ENCODE measurements at places on chromosomes 16 and 17. TPM values are rescaled to one million over a fixed set of nuclear protein-coding genes. Genes with fewer than 3 reads are reported as not detected.

DNA sequence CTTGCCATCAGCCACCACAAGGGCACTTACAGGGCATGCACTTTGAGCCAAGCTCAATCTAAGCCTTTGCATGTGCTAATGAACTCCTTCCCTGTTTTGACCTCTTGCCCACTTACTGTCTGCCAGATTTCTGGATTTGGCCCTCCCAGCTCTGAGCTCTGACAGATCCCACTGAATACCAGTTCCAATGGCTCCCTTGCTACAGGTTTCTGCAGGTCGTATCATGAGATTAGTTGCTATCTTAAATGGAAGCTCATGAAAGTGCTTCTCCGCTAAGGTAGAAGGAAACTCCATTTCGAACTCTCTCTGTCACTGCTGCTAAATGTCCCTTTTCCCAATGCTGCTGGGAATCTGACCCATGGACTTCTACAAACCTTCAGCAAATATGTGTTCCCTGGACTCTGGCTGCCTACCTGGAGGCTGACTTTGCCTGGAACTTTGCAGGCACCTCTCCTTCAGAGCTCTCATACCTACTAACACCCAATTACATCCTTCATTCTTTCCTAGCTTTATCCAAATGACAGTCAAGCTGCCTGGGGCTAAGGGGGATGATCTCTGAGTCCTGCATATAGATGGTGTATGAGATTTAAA, 23.5 kb upstream of the TOB1 start:
- DNase-seq: no peak

GRCh38 chr17:40344421-40345160, 19.9 kb downstream of the GJD3 start:
- peak; percentile 87 for DNase-seq

DNA sequence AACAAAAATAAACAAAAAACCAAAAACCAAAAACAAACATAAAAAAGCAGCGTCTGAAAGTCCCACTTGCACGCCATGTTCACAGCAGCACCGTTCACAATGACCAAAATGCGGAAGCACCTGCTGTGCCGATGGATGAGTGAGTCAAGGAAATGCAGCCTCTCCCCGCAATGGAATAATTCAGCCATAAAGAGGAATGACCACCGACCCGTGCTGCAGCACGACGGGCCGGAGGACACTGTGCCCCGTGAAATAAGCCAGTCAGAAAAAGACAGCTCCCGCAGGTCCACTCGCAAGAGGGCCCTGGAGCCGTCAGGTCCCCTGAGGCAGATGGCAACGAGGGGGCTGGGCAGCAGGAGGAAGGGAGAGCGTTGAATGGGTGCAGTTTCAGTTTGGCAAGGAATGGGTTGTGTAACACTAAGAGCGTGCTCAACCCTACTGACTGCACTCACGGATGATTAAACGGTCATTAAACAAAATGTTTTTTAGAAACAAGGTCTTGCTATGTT, 5.1 kb downstream of the CLCN7 start:
- DNase-seq: no peak

DNA sequence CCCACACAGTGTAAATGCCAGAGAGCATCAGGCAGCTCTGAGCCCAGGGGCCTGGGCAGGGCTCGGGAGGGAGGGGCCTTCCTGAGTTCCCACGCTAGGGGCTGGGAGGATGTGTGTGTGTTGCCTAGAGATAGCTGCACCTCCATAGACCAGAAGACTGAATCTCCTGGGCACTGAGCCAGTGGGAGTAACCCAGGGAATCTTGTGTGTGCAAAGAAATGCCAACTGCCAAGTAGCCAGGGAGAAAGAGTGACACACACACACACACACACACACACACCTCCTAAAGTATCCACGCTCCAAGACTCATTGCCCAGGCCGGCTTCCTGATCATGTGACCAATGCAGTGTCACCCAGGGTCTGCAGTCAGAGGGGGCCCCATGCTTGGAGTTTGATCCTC, 166.2 kb upstream of the RPL38 start:
- DNase-seq: no peak

- DNase-seq: peak; percentile 75
Observed at GRCh38 chr17:78873519-78874340, 29.3 kb downstream of the CEP295NL start.

Gene ARL5C
- total RNA-seq: not detected

- no peak for DNase-seq
Observed at GRCh38 chr16:85259115-85259831, 147.0 kb upstream of the CIBAR2 start.

Gene WSCD1
- not detected for total RNA-seq

DNA sequence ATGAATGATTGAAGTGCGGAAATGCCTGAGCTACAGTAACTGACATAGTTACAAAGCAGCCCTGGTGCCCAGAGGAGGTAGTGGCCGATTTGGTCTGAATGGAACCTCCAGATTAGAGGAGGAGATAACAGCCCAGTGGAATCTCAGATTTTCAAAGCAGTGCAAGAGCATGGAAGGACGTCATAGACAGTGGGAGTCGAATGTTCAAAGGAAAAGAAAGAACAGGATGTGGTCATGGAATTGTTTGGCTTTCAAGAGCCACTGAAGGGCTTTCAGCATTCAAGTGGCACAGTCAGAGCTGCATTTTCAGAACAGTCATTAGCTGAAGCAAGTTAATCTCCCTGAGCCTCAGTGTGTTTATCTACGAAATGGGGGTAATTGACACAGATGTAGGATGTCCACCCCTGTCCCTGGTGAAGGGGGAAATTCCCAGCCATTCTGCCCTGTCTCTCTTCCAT, 104.6 kb upstream of the CACNG3 start:
- peak; percentile 50 for DNase-seq

DNA sequence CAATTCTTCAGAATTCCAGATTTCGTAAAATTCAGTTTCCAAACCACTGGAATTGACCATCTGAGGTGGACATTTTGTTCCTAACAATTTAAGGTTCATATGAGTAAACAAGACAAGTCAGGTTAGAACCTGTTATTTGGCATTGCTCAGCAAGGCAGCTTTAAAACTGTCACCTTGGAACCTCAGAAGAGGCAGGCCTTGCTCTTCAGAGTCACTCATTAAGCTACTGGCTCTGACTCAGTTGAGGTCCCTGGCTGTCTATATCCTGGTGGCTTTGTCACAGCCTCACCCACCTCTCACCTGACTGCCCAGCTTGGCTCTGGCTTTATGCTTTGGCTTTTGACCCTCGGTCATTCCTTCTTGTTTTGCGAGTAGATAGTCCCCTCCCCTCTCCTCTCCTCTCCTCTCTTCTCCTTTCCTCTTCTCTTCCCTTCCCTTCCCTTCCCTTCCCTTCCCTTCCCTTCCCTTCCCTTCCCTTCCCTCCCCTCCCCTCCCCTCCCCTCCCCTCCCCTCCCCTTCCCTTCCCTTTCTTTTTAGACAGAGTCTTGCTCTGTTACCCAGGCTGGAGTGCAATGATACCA, 238.4 kb downstream of the SHISA9 start:
- no peak for DNase-seq

Gene CDH5
- 0.72 TPM for total RNA-seq

DNA sequence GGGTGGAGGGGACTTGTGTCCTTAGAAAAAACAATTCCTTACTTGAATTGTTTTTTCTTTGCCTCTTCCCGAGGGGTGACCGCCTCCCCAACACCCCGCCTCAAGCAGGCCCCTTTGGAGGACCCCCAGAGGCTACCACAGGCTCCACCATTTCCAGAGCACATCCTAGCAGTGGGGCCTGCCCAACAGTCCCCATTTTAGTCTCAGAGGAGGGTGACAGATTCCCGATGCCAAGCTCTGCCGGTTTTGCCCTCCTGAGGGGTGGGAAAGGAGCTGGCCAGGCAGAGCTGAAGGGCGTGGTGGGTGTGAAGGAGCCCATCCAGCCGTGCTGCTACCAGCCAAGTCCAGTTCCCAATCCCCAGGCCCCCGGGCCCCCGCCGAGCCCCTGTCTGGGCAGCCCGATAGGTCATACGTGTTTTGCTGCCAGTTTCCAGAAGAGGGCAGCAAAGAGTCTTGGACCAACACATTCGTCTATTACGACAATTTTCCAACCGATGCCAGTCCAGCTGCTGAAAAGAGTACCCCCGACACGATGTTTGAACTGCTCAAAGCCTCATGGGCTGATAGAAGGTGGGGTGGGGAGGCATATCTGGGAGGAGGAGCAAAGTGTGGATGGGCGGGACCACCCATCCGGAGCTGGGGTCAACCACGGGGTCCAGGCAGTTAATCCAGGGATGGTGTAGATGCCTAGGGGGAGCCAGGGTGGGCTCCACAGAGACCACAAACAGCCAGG, 18.8 kb upstream of the GAA start:
- DNase-seq: peak; percentile 98

GRCh38 chr16:68779891-68780290, 42.8 kb downstream of the CDH1 start:
- no peak for DNase-seq

- DNase-seq: peak; percentile 88
Observed at GRCh38 chr17:42275527-42276358, 448 bp downstream of the STAT5B start.

Data from osteoblast (primary cell).